Fibroblast of skin of abdomen (primary cell): ENCODE measurements at places on chromosomes 16 and 17.

GRCh38 chr17:79299349-79299748, 224.7 kb downstream of the ENGASE start:
- no peak for DNase-seq

GRCh38 chr17:29825604-29826003, 104.4 kb downstream of the SSH2 start:
- DNase-seq = no peak

GRCh38 chr16:85018529-85019236, 7.3 kb upstream of the ZDHHC7 start:
- DNase-seq = no peak

DNA sequence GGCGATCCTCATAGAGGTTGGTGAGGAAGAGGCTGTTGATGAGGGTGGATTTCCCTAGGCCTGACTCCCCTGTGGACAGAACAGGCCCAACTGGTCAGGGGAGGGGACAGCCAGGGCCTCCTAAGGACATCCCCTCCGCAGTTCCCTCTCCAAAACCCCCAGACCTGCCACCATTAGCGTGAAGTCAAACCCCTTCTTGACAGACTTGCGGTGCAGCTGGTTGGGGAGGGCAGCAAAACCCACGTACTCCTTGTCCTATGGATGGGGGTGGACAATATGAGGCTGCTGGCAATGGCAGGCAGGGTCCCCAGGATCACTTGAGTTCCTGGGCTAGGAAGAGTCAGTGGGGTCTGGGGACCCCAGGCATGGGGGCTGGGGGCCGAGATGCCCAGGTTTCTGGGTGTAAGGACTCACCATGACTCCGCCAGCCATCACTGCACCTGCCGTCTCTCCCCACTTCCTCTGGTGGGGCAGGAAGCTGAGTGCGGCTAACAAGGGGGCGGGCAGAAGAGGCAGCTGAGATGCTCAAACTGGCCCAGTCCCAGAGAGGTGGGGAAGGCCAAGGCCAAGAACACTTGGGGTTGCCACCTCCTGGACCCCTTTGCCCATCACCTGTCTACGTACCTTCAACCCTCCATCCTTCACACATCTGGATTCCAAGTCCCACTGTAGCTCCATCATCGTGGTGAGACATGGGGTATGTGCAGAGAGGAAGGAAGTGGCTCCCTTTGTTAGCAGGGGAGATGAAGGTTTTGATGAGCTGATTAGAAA, at the start of gene SEPTIN1:
SEPTIN1 (minus strand) TSS at position 451 of the 771 bp plus-strand sequence; CDS start at position 432, 19 bp downstream.
- no peak for DNase-seq

DNA sequence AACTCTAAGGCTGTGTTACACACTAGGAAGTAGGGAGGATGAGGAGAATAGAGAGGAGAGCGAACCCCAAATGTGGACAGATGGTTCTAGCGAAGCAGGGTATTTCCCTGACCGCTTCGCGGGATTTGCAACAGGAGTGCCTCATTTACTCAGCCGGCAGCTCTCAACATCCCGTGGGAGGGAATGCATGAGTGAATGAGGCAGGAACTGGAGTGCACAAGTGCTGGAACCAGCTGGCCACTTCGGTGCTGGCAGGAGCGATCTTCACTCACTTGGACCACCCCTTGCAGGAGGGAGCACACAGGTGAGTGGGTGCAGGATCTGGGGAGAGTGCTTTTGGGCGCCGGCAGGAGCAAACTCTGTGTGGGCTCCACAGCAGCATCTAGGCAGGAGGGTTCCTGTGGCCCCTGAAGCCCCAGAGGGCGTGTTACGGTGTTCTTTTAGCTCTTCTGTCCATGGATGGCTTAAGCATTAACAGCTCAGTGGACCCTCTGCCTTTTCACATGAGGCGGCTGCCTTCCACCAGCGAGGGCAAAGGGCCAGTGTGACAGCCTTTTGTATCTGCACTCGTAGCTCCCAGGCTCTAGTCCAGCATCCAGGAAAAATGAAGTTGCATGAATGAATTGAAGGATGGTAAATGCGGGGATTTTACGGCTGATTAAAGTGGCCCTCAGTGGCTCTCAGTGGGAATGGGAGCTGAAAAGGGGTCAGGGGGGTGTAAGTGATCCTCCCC, 17.4 kb upstream of the ZNHIT3 start:
- DNase-seq = no peak
